ENCODE measurements at places on chromosomes 6 and 20.

- no peak for DNase-seq
These were observed 569.9 kb downstream of the CDH26 start for GRCh38 chr20:60528141-60528540.

- DNase-seq = no peak
These were observed 13.5 kb downstream of the MAK start for GRCh38 chr6:10824819-10825218.

- DNase-seq = no peak
These were observed 9.2 kb downstream of the CYB5R4 start for GRCh38 chr6:83868639-83869038.

GRCh38 chr20:61295249-61295648 lies 43.2 kb downstream of the CDH4 start:
- no peak for DNase-seq

DNA sequence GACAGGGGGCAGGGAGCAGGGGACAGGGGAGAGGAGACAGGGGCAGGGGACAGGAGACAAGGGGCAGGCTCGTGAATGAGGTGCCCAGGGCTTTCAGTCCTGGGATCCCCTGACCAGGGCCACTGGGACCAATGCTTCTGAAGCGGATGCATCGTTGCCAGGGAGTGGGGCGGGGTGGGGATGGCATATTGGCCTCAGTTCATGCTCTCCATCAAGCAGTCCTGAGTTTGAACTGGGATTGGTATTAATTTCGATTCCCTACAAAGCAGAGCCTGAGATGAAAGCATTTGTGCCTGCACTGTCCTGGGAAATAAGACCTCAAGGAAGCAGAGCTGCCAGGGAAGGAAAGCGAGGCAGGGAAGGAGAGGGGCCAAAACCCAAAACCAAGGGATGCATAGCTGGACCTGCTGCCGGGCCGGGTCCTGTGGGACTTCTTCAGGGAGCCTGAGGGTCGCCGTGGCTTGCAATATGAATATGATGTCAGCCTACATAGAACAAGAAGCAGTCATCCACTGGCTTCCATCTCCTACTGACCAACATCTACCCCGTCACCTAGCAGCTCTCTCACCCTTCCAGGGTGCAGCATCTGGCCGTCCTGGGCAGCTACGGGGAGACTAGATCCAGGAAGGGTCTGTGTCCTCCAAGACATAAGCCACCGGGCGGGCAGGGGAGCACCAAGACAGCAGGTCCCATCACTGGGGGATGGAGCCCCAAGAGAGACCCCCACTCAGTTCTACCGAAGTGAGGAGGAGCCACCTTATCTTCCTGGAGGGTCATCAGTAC lies 233.3 kb downstream of the SYNDIG1 start:
- DNase-seq = no peak

GRCh38 chr20:2379511-2380229 lies 1.0 kb upstream of the TGM6 start:
- DNase-seq = no peak

- no peak for DNase-seq
These were observed 64.9 kb downstream of the TNFAIP3 start for GRCh38 chr6:137931849-137932465.

- no peak for DNase-seq
These were observed 45.2 kb downstream of the DZANK1 start for GRCh38 chr20:18421608-18422007.

GRCh38 chr20:26167499-26167898 lies 470.8 kb upstream of the ZNF337 start:
- DNase-seq = no peak

GRCh38 chr6:88651400-88651799 lies 312.0 kb downstream of the RNGTT start:
- no peak for DNase-seq

DNA sequence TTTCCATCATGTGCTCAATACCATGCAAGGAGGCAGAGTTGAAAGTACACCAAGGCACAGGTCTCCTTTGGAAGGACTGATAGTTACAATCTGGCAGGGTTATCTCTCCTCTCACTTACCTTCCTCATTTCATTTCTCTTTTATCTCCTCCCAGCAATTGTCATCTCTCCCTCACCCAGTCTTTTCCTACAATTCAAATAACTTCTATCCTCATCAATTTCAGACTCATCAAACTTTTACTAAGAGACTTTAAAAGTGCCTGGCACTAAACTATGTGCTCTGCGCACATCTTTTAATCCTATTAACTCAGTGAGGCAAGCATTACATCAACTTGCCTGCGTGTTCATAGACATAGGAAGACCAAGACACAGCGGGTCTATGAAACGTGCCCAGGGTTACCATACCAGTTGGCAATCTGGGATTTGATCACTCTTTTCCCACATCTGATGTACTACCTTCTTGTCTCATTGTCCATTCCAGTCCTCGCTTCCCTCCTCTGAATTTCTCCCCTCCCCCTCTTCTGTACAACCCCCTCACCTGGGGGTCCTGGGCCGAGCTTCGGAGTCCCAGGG lies 1.2 kb downstream of the VARS1 start:
- DNase-seq = no peak

DNA sequence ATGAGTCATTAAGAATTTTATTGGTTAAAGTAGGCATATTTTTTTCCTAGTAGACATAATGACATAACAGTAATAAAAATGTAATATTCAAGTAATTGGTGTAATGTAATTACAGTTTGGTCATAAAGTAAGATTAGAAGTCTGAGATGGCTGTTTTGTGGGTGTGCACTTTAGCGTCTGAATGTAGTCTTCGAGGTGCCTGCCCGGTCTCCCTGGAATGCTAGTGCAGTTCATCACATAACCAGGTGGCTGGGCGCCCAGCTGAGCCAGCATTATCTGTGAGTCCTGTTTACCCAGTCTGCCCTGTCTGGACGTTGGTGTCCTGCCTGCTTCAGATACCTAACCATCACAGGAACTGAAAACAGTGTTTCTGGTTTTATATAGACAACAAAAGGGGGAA lies 419.1 kb downstream of the CDC5L start:
- no peak for DNase-seq

GRCh38 chr6:137095093-137095492 lies 50.3 kb upstream of the IL20RA start:
- no peak for DNase-seq

GRCh38 chr6:32188381-32189068 lies 1.5 kb downstream of the PBX2 start:
- no peak for DNase-seq

DNA sequence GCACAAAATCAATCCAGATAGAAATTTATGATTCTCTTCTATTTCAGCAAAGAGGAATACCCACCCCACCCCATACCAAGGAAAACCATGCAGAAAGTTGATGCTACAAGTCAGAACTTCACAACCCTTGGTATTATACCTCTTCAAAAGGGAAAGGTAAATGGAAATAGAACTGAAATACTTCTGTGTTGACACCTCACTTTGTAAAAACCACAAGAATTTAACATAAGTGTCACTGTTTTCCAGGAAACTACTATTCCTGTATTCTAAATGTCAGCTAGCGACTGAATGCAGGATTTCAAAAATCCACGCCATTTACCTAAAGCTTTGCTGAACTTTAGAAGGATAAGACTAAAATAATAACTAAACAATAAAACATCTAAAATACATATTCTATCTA lies 3.6 kb downstream of the CPNE1 start:
- no peak for DNase-seq

DNA sequence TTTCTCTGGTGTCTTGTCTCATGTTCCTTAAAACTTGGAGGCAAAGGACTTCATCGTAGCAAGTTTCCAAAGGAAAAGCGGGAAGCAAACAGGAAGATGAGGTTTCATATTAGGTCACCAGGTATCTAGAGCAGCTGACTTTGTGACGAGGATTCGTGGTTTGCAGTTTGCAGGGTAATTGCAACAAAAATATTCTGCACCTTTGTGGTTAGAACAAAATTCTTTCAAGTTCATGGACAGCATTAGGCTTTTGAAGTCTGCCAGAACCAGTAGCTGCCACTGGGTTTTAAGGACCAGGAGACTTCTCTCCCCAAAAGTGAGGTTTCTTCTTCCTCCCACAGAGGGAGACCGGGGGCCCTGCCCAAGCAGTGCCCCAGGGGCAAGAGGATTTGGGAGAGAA lies 63.4 kb downstream of the RPP40 start:
- no peak for DNase-seq

GRCh38 chr6:97841763-97842162 lies 558.7 kb upstream of the MMS22L start:
- DNase-seq = no peak

DNA sequence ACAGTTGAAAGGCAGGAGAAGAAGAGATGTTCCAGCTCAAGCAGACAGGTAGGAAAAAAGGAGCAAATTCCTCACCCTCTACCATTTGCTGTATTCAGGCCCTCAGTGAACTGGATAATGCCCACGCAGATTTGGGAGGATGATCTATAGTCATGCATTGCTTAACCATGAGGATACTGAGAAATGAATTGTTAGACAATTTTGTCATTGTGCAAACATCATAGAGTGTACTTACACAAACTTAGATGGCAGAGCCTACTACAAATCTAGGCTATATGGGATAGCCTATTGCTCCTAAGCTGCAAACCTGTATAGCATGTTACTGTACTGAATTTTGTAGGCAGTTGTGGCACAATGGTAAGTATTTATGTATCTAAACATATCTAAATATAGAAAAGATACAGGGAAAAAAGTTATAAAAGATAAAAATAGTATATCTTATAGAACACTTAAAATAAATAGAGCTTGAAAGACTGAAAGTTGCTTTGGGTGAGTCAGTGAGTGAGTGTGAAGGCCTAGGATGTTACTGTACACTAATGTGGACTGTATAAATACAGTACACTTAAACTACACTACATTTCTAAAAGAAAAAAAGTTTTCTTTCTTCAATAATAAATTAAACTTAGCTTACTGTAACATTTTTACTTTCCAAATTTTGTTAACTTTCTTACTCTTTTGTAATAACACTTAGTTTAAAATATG lies 672.3 kb downstream of the UTRN start:
- DNase-seq = no peak

- no peak for DNase-seq
These were observed 18.5 kb downstream of the PACSIN1 start for GRCh38 chr6:34484391-34484790.

DNA sequence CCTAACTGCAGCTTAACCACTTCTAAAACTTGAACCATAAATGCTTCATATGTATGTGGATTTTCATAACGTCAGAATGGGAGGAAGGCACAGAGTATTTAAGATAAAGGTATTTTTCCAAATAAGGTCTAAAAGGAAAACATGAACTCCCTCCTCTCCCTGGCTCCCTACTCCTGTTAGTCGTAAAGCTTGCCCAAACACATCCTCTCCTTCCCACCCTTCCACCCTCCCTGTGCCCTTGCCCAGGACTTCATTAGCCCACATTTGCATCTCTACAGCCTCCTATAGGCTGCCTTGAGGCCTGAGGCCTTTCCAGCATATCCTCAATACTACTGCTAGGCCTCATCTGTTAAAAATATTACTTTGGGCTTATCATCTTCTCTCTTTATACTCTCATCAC lies 17.1 kb upstream of the SMIM13 start:
- no peak for DNase-seq

GRCh38 chr20:18728165-18728869 lies 85.3 kb upstream of the SCP2D1 start:
- DNase-seq = no peak

DNA sequence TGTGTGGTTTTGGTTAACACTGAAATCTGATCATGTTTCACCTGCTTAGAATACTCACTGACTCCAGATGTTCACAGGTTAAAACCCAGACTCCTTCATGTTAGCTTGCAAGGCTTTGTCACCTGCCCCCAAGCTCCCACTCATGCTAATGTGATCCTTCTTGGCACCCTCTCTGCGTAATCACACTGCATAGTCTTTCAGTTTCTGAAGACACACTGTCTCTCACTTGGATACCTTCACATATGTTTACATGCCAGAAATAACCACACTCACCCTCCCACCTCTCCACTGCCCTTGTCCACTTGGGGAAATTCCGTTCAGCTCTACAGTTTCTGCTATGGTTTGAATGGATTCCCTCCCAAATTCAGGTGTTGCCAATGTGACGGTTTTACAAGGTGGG lies 234.7 kb upstream of the SASH1 start:
- DNase-seq = no peak

- DNase-seq = no peak
These were observed 233.3 kb downstream of the TINAG start for GRCh38 chr6:54541541-54541940.

Measured in GM12892 (cell line).